ENCODE measurements at places on chromosomes 16 and 17. TPM values are rescaled to one million over a fixed set of nuclear protein-coding genes. Genes with fewer than 3 reads are reported as not detected.
A peak's percentile ranks its signal among the peaks of the same experiment; 100 is the strongest.

SPATA22 gene
- not detected for total RNA-seq

GPRC5C gene
- total RNA-seq, result 53.5 TPM

CLDN6 gene
- total RNA-seq, result not detected

ERN2 gene
- not detected for total RNA-seq

BIRC5 gene
- 223 TPM for total RNA-seq

ABCA8 gene
- total RNA-seq, result not detected

CACNG5 gene
- total RNA-seq, result not detected

CAPNS2 gene
- total RNA-seq, result not detected

IL34 gene
- 0.54 TPM for total RNA-seq

DNA sequence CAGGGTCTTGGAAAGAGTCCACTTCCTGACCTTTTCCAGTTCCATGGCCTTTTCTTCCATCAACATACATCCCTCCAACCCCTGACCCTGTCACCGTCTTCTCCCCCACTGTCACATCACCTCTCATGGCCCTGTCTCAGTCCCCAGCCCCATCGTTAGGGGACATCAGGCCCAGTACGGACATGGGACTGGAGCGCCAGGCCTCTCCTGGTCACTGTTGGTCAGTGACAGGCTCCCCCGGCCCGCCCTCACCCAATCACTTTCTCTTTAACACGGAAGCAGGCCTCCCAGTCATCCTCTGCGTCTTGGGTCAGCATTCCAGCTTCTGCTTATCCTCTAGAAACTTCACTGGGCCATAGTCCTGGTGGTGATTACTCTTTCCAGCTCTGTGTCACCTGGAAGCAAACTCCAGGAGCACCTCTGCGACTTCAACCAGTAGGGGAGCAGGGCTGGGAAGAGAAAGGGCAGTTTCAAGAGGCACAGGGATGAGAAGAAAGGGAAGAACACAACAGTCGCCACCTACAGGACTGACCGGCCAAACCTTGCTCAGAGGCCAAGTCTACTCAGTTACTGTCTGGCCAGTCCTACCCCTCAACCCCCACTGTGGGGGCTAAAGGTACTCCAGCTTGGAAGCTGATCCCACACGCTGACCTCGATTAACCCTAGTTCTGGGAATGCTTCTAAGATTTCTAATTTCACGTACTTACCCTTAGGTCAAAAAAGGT lies 15.9 kb upstream of the ICAM2 start:
- no peak for DNase-seq

DNA sequence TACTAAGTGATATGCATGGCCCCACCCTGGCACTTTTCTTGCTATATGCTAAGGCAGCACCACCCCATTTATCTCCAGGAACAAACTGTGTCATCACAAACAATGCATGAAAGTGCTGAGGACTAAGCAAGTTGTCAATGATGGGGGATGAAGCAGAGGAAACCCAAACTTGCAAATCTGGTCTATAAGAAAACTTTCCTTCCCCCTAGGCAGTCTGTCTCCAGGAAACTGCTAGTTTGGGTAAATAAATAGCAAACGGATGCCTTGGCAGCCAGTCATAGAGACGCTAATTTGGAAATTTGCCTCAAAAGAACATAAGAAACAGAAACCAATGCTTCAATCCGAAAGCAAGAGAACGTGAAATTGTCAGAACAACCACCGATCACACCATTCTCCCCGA lies 5.6 kb upstream of the HSBP1 start:
- peak; percentile 30 for DNase-seq

GRCh38 chr17:17506893-17507464 lies 10.8 kb upstream of the RASD1 start:
- DNase-seq, result no peak

GRCh38 chr17:79988185-79988971 lies 47.3 kb downstream of the TBC1D16 start:
- peak; percentile 63 for DNase-seq

GRCh38 chr17:61754124-61754523 lies 109.2 kb downstream of the BRIP1 start:
- DNase-seq, result no peak

GRCh38 chr17:79654350-79654959 lies 43.6 kb upstream of the RBFOX3 start:
- no peak for DNase-seq

GRCh38 chr17:6666077-6666521 lies 14.5 kb downstream of the C17orf100 start:
- peak; percentile 84 for DNase-seq

GRCh38 chr17:30796016-30796415 lies 28.5 kb downstream of the CRLF3 start:
- DNase-seq, result no peak

GRCh38 chr17:27906623-27907022 lies 13.5 kb upstream of the LYRM9 start:
- no peak for DNase-seq

- DNase-seq, result no peak
These were observed 24.7 kb downstream of the DNAJC7 start for GRCh38 chr17:41992576-41992975.

GRCh38 chr16:77868478-77868877 lies 80.1 kb downstream of the VAT1L start:
- no peak for DNase-seq

DNA sequence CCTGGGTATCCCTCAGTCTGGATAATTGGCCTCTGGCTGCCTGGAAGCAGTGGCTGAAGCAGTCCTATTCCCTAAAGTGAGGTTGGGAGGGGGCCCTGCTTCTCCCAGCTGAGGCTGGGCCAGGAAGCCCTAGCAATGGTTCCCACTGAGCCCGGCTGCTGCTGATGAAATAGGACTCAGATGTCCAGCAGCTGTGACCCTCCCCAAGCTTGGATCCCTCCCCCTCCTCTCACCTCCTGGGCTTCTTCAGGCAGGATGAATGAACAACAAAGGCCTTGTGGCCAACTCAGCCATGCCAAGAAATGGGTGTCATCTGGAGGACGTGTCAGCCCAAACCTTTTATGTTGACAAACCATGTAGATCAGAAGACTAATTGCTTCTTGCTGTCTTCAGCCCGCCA lies 42.0 kb downstream of the AXIN2 start:
- DNase-seq, result no peak

DNA sequence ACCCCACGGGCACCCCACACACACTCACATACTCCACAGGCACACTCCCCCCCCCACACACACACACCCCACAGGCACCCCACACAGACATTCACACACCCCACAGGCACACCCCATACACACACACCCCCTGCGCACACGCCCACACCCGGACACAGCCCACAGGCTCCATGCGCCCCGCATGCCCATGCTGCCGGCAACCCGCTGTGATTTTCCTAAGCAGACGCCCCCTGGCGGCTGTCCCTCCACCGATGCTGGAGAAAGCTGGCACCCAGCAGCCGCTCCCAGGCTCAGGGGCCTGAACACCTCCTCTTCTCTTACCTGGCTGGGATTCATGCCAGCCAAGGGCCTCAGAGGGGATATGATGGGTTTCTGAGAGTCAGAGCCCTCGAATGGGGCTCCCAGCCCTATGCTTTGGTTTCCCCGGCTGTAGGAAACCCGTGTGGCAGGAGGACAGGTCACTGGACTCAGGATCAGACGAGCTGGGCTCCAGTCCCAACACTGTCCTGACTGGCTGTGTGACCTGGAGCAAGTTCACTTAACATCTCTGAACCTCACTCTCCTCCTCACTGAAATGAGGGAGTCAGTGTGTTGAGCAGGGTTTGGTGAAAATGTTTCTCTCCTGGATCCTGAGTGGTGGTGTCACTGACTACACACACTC lies 19.6 kb upstream of the TNFRSF13B start:
- peak; percentile 75 for DNase-seq

DNA sequence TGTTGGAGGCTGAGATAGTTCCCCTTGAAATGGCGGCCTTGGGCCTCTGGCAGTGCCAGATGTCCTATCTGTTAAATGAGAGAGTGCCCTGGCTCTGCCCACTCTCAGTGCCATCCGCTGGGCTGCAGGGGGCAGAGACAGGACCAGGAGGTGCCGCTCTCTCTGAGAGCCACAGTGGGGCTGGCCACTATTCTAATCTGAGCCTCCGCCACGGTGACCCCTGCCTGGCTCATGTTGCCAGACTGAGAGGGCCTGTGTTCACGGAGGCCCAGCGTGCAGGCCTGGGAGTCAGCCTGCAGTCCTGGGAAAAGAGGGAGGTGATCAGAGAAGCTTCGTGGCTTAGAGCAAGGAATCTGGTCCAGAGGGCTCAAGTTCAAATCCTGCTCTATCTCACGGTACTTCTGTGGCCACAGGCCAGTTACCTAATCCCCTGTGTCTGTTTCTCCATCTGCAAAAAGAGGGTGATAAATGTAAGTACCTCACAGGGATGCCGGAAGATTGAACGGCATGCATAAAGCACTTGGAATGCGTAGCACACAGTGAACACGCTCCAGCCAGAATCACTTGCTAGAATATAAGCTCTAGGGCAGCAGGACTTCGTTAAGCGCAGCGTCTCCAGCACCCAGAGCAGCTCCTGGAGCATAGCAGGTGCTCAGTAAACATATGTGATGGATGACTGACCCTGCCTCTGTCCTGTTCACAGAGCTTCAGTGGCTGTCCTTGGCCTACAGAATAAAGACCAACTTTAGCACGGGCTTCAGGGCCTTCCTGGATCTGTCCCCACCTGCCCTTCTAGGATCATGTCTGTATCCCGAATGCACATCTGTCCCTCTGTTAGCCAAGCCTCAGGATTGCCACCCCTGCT lies 6.3 kb downstream of the ATP2A3 start:
- DNase-seq, result no peak

DNA sequence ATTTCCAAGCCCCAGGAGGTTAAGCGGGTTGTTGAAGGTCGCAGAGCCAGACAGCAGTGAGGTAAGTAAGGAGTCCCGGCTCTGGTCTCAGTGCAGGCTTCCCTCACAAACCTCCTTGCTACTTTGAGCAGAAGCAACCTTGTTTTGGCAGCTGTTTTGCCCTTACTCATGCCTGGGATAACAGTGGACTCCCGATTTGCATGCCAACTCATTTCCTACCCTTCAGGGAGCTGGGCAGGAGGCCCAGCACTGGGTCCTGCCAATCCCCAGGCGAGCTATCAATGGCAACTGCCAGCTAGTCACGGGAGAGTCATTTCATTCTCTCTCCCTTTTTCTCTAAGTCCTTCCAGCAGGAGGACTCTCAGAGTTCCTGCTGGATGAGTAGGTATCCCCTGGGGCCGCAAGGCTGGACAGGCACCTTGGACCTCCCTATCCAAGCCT lies 72.0 kb upstream of the KSR1 start:
- DNase-seq, result peak; percentile 98

GRCh38 chr16:47316442-47317015 lies 144.3 kb downstream of the ITFG1 start:
- no peak for DNase-seq

DNA sequence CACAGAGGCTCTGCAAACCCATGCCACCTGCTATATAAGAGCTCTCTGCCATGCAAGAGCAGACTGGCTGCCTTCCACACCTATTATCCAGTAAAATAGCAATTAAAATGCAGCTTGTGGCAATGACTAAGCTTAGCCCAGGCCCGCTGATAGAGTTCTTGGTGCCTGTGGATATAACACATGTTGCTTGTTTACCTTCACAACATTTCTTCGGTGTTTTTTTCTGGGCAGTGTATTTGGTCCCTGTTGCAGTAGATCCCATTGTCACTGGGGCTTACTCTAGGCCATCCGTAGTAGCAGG lies 63.5 kb downstream of the SPECC1 start:
- DNase-seq, result no peak

DNA sequence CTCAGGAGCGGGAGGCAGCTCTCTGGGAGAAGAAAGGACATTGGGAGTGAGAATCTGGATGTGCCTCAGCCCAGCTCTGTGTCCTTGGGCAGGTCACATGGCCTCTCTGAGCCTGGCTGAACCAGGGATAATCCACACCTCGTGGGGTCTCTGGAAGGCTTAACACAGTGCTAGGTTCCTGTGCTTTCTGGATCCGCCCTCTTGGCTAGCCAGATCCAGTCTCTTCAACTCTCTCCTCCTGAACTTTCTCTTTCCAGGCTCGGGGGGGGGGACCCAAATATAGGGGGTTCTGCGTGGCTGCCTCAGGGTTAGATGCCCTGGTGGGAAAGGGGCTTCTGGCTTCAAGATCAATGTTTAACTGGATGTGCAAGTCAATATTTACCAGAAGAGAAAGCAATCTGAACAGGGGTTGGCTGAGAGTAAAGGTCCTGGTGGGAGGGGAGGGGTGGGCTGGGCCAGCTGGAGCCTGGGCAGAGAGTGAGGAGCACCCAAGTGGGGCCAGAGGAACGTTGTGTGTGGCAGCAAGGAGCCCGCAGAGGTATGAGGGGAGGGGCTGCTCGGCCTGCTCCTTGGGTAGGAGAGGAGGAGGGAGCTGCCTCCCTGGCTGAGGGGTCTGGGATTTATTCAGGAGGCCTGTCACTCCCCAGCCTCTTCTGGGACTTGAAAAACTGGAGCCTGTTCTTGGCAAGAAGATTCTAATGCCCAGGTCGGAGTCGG lies at the start of gene SERPINF2:
Gene SERPINF2 (plus strand): TSS at position 501 of the 717 bp plus-strand sequence. CDS start 2,125 bp downstream, outside the sequence.
- DNase-seq, result no peak

DNA sequence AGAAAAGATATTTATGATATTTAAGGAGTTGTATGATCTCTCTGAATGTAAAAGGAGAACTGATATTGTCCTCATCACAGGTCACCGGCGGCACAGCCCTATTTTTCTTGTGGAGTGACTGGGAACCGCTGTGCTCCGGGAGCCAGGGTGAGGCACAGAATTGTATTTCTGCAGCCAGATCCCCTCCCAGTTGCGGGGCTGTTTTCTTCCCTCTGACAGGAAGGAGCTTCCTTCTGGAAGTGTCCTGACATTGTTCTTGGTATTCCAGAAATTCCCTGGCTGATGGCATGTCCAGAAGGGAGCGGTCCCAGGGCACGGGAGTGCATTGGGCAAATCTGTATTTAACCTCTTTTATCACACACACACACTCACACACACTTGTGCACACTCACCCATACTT lies 268.6 kb upstream of the FOXF1 start:
- no peak for DNase-seq

- DNase-seq, result no peak
These were observed 81.9 kb upstream of the HNF1B start for GRCh38 chr17:37826497-37827430.
